Dermis microvascular lymphatic vessel endothelial cell (primary cell): ENCODE measurements at places on chromosomes 5 and 9. TPM values are rescaled to one million over a fixed set of nuclear protein-coding genes. Genes with fewer than 3 reads are reported as not detected.

TMEM267 gene
- total RNA-seq, result 4.6 and 5.8 TPM in 2 replicates

PCDHA6 gene
- total RNA-seq, result 0.25 TPM in 1 of 2 replicates, not detected in the other

PLAC8L1 gene
- total RNA-seq, result not detected in 2 replicates

KIF20A gene
- total RNA-seq, result 22.4 and 52.5 TPM in 2 replicates

SLC46A2 gene
- not detected in 2 replicates for total RNA-seq

SEMA5A gene
- total RNA-seq, result under 0.01 and 0.13 TPM in 2 replicates

CDH12 gene
- total RNA-seq, result not detected in 2 replicates

DNA sequence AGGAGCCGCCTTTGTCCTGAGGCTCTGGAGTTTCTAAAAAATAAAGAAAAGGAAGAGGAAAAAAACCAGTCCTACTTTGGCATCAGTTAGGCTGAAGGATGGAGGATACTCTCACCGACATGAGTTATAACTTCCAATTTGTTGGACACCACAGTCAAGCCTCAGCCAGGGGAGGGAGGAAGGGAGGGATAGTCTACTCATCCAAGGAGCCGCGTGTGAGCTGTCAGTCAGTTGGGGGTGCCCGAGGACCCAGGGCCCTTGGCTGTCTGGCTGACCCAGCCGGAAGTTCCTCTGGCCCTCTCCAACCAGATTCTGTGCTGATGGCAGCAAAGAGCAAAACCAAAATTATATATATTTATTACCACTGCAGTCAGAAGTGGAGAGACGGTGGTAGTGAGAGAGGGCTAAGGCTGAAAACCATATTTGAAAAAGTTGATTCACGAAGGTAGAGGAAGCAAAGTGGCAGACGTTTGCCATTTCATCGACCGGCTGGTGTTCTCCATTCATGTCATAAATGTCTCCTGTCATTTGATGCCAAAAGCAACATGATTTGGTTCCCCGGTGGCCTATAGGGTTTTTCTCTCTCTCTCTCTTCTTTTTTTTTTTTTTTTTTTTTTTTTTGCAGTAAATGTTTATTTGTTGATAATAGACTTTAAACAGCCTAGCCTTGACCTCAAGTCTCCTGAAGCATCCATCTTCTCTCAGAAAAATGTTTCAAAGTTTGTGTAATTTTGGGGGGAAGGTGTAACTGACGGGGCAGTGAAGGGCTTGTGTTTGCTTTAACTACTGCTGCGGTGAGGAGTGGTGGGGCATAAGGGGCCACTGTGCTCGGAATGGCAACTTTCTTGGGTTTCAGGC lies 7.6 kb downstream of the LMX1B start:
- DNase-seq, result no peak

- DNase-seq, result no peak
These were observed 1.5 kb upstream of the TESK1 start for GRCh38 chr9:35603506-35603985.

DNA sequence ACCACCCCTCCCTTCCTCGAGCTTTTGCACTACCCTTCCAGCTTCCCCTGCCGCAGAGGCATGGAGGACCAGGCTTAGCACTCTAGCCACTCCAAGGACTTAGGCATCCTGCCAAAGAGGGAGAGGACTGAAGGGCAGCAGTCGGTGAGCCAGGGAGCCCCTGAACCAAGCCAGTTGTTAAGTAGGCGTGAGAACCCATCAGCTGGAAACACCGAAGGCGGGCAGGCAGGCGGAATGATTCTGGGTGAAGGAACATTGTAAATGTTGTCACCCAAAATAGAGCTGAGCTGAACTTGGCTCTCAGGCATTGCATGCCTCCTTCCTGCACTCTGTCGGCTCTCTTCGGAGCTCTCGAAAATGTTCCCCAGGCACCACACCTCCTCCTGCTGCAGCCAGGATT lies 42.8 kb downstream of the NRG2 start:
- DNase-seq, result no peak

DNA sequence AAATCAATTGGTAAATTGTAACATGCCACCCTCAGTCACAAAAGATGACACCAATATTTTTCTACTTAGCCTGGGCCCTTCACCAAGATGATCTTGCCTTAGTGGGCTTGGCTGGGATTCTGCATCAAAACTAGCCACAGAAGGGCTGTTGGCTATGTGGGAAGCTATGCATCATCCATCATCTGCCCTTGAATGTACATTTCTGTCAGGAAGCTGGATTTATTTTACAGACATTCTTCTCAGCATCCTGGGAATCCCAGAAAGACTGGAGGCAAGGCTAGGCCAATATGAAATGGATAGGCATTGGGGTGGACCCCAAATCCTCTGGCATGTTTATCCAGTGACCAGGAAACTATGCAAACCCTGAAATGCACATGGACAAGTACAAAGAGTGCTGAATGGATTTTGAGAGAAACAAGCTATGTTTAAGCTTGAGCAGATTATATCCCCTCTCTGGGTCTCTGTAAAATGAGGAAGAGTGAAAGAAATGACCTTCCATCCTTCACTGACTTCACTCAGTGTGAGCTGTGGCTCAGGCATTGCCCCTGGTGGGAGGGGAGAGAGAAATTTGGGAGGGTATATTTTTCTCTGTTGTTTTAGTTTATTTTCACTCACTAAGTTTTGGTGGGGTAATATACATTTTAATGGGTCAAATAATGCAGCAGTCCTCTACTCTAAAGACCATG lies 283.6 kb downstream of the EBF1 start:
- no peak for DNase-seq

GRCh38 chr5:81212211-81212751 lies 20.8 kb upstream of the CKMT2 start:
- no peak for DNase-seq

DNA sequence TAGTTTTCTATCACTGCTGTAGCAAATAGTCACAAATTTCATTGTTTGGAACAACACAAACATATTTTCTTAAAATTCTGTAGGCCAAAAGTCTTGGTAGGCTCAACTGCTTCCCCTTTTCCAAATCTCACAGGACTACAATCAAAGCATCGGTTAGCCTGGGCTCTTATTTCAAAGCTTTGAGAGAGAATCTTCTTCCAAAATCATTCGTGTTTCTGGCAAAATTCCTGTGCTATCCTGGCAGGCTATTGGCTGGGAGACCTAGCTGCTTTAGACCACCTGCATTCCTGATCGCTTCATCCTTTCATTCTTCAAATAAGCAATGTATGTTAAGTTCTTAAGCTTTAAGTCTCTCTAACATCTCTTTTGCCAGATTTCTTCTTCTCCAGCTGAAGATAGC lies 629.8 kb upstream of the CDH18 start:
- no peak for DNase-seq
